ENCODE measurements at places on chromosomes 11 and 22.

DNA sequence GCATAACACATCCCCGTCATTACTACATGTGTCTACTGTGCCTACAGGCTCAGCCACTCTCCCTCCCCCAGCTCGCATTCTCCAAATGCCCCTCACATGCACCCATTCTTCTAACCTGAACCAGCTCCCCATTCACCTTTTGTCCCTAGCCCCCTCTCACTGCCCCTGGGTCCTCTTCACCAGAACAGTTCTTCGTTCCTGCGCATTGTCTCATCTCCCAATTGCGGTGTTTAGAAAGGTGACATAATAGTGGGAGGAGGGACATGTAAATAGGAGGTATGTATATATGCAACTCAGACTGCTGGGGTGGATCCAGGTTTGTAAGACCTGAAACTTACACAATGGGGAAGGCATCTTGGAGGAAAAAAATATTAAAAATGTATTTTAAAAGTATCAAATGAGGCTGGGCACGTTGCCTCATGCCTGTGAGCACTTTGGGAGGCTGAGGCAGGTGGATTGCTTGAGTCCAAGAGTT lies 4.7 kb upstream of the VSIG2 start:
- DNase-seq: no peak

DNA sequence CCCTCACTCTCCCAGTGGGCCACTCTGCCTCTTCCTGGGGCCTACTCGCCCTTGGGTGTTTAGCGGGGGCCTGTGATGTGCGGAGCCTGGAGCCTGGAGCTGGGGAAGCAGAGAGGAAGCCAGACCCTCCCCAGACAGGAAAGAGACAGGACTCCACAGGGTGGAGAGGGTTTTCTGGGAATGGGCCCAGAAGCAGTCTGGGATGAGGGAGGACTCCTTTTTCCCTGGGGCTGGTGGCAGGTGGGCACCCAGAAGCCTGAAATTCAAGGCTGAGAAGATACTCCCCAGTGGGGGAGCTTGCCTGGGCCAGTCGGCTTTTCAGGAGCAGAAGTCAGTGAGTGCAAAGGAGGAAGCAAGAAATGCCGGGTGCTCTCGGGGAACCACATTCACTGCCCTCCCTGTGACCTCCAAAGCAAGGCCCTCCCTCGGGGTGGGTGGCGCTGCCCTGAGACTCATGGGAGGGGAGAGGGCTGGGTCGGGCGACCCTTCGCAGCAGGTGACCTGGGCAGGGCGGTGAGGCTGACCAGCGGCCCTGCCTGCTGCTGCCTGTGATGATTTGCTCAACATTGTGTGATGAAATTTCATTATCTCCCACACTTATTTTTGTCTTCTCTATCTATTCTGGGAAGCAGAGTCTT lies 1377.4 kb downstream of the BRD1 start:
- DNase-seq: no peak

- no peak for DNase-seq
Observed at GRCh38 chr11:91244912-91245311, 979.7 kb upstream of the FAT3 start.

DNA sequence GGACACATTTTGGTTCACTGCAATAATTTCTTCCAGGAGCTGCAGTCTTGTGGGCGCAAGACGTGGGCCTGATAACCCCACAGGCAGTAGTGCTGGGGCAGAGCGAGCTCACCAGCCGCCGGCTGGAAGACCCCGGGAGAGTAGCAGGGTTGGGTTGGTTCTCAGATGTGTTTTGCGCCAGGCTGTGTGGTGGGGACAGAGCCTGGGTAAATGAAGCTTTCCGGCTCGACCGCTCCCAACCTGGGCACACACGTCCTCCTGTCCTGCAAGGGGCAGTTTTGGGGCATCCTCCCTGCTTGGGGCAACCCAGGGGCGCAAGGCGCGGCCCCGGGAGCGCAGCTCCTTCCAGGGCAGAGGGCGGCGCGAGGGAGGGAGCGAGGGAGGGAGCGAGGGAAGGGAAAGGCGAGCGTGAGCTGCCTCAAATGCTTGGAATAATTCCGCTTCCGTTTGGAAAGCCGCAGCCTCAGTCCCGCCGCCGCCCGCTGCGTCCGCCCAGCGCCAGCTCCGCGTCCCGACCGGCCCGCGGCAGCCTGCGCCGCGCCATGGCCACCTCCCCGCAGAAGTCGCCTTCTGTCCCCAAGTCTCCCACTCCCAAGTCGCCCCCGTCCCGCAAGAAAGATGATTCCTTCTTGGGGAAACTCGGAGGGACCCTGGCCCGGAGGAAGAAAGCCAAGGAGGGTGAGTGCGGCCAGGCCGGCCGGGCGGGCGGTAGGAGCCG lies at the start of gene PARVA:
TSS of gene PARVA (plus strand) at position 466 of the 718 bp plus-strand sequence. CDS start at position 543, 77 bp downstream.
- DNase-seq: no peak

- no peak for DNase-seq
Observed at GRCh38 chr22:37019309-37020191, at the start of the genes MPST and TST. Gene MPST, plus strand, starts transcription at chr22:37019742. Its CDS starts 95 bp downstream, at chr22:37019837. Gene TST, minus strand, starts transcription at chr22:37019447. Its CDS starts 715 bp downstream, at chr22:37018732.

- DNase-seq: no peak
Observed at GRCh38 chr11:45037434-45038005, 86.8 kb upstream of the TP53I11 start.

DNA sequence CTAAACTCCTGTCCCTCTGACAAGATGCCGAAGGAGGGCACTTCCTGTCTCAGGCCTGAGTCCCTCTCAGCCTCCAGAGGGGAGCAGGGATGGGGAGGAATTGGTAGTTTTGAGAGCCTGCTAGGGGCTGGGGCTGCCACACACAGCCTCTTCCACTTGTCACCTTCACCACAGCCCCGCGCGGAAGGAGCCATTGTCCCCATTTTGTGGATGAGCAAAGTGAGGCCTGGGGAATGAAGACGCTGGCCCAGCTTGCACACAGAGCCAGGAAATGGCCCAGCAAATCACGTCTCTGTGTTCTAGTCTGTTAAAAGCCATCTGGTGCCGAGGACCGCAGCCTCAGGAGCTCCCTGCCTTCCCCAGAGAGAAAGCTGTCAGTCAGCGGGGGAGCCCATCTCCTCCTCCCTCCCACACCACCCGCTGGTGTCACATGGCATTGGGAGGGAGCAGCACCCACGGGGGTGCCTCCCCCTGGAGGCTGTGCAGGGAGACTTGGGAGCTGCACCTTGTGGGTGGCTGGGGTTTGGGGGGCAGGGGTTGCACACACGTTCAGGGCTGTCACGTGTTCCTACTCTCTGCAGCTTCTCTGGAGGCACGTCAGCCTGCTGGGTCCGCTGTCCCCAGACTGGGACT lies 34.6 kb downstream of the RASD2 start:
- DNase-seq: no peak

DNA sequence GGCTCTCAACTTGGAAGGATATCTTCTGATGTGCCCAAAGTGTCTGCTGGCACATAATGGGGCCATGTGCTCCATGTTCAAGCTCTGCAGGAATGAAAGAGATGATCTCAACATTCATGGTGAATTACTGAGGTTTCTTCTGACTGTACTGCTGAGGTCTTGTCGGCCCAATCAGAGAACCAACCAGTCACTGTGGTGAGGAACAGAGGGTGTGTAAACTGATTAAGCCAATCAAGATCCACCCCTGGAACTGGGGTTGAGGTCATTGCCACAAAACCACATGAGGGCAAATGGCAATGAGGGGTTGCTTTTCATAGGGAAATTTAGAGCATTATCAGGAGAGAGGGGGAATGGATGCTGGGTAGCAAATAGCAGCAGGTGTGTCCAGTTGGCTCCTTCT lies 152.3 kb upstream of the RAG2 start:
- DNase-seq: no peak

GRCh38 chr11:1479678-1480118 lies 6.9 kb downstream of the MOB2 start:
- no peak for DNase-seq

GRCh38 chr11:122714484-122714883 lies 59.0 kb downstream of the UBASH3B start:
- DNase-seq: no peak

DNA sequence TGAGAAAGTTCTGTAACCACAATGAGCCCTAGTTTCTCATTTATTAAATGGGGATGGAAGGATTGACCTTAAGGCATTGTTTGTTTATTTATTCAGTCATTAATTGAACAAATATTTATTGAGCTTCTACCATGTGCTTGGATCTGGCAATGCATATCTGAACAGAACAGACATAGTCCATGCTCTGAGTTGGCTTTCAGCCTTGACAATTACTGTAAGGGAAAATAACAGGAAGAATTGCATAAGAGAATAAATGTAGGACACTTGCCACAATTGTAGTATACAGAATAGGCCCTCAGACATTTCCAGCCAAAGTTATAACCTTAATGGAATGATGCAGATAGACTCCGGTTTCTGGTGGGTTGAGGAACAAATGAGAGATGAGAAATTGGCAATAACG lies 160.5 kb upstream of the TTC12 start:
- DNase-seq: no peak

GRCh38 chr22:28442711-28443525 lies 236.7 kb downstream of the TTC28 start:
- DNase-seq: peak; percentile 57

GRCh38 chr11:82462608-82463242 lies 270.9 kb downstream of the FAM181B start:
- no peak for DNase-seq

DNA sequence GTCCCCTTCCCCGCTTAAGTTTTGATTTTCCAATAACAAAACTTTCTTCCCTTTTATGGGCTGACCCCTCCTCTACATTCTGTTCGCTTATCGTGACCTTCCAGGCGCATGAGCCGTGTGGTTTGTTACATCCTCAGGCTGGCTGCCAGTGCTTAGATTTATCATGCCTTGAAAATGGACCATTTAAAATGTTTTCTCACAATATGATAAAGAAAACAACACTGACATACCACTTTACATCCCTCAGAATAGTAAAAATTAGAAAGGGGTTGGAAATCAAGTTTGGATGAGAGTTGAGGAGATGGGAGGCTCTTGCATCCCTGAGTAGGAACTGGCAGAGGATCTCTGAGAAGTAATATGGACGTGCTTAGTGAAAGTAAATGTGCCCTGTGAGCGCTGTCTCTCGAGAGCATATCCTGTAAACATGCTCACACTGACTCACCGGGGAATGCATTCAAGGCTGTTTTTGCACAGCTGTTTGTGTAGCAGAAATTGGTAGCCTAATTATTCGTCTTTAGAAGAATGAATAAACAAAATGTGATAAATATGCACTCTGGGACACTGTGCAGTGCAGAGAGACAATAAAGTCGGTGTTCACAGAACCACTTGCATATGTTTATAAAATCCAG lies 17.1 kb upstream of the TOLLIP start:
- DNase-seq: no peak

GRCh38 chr22:23178512-23179254 lies 1.6 kb upstream of the BCR start:
- peak; percentile 11 for DNase-seq

DNA sequence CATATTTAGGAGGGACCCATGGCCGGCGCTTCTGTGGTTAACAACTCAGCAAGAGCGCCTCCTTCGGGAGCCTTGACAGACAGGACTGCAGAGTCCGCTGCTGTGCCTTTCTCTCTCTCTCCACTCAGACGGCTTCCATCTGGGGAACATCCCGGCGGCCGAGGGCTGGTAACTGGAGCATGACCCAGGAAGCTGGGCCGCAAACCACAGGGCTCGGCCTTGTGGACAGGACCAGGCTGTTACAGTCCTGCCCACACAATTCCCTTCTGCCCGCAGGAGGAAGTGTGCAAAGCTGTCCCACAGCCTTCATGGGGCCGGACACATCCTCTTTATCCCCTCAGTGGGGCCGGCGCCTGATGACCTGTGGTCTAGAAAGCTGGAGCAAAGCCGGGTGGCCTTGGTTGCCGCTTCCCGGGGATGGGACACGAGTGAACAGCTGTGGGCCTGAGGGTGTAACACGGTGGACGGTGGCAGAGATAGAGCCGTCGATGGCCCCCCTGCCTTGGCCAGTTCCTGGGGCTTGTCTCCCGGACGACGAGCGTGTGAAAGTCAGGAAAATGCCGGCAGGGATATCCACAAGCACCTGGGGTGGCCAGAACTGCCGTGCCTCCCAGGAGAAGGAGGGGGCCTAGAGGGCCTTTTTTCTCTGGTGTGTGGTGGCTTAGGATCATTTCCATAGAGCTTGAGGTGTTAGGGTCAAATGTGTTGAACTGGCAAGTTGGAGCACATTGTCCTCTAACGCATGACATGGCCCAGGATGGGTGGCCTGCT lies 50.1 kb downstream of the FBLN1 start:
- DNase-seq: no peak

DNA sequence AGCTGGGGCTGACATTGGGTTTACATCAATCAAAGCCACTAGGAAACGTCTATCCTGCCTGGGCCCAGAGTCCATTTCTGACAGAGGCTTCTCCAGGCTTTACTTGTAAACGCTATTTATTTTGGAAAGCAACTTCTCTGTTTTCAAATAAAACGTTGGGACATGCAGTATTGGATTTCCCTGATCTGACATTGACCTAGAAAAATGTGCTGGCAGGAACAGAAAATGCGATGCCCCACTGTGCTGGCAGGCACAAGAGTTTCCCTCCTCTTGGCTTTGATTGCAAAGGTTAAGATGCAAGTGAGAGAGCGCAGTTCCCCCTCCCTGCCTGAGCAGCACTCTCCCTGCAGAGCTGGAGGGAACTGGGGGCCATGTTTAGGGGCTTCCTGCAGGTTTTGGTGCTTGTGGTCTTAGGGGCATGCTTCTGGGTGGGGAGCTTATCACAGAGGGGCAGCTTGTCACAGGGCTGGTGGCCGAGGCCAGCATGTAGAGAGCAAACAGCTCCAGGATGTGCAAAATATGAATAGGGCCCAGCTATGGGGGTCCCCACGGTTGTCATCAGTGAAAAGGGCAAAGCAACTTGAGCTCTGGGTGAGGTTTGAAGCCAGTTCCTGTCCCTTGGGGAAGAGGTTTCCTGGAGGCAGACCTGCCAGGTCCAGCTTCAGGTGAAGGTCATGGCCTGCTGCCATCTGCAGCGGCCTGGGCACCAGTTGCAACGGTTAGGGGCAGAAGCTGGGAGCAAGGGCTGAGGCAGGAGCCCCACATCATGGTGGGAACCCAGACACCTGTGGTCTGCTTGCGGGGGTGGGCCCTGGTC lies 42.3 kb upstream of the DKK3 start:
- no peak for DNase-seq

DNA sequence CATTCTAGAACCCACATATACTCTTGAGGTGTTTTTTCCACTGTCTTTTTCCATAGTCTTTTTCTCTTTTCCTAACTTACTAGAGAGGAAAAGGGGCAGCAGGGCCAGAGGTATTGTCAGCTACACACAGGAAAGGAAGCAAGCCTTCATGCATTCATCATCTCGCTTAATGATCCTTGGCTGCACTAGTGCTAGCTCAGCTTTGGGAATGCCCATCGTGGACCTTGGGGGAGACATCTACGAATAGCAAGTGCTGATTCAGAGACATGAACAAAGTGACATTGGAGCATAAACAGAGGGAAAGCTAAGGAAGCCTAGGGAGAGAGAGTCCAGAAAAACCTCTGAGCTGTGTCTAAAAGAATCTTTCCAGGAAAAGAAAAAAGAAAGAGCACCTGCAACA lies 466.3 kb upstream of the ARHGAP42 start:
- no peak for DNase-seq

DNA sequence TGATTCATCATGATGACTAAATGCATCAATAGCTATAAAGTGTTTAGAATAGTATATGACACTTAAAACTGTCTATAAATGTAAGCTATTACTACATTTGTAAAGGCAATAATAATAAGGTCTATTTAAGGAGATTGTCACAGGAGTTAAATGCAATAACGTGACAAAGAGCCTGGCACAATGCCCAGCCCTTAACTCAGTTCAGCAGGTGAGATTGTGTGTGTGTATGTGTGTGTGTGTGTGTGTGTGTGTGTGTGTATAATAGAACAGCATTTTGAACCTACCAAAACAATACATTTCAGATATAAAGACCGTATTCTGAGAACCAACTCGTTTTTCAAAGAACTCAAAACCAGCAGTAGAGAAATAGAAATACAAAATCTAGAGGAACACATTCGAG lies 177.5 kb downstream of the MYO18B start:
- DNase-seq: no peak

- DNase-seq: peak; percentile 46
Observed at GRCh38 chr11:114036147-114036811, 23.2 kb upstream of the ZBTB16 start.

Measured in C1 segment of cervical spinal cord (tissue), 14 donors.